ENCODE measurements at places on chromosomes 11 and 22.
A peak's percentile ranks its signal among the peaks of the same experiment; 100 is the strongest.

DNA sequence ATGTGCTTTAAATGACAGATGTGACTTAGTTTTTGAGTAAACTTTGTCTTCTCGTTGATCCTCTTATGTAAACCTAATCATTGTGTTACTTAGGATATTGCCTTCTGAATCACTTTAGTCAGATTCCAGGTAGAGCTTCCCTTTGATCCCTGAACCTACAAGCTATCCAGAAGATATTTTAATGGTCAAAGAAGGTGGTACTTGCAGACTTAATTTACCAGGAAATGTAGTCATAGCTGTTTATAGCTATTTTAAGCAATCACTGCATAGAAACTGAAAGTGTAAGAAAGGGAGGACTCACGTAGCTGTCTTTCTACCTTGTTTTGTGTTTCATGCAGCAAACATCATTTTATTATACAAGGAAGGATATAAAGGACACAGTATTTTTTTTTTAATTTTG is 189.5 kb downstream of the DDX10 start:
- no peak for DNase-seq

- DNase-seq: peak; percentile 15
These were observed 1.2 kb downstream of the SCN4B start for GRCh38 chr11:118151431-118151830.

DNA sequence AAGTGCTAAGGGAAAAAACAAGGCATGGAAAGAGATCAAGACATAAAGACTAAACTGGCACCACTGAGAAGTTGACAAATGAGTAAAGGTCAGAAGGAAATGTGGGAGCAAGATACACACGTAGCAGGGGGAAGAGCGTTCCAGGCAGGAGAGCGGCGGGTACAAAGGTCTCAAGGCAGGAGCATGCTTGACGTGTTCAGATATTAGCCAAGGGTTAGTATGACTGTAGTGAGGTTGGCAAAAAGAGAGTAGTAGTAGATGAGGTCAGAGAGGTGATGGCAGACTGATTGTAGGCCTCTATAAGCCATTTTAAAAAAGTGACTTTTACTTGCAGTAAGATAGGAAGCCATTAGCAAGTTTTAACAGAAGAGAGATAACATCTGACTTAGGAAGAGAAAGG is 9.9 kb downstream of the SYT9 start:
- no peak for DNase-seq

GRCh38 chr11:134413826-134414731 is 2.0 kb upstream of the B3GAT1 start:
- no peak for DNase-seq

DNA sequence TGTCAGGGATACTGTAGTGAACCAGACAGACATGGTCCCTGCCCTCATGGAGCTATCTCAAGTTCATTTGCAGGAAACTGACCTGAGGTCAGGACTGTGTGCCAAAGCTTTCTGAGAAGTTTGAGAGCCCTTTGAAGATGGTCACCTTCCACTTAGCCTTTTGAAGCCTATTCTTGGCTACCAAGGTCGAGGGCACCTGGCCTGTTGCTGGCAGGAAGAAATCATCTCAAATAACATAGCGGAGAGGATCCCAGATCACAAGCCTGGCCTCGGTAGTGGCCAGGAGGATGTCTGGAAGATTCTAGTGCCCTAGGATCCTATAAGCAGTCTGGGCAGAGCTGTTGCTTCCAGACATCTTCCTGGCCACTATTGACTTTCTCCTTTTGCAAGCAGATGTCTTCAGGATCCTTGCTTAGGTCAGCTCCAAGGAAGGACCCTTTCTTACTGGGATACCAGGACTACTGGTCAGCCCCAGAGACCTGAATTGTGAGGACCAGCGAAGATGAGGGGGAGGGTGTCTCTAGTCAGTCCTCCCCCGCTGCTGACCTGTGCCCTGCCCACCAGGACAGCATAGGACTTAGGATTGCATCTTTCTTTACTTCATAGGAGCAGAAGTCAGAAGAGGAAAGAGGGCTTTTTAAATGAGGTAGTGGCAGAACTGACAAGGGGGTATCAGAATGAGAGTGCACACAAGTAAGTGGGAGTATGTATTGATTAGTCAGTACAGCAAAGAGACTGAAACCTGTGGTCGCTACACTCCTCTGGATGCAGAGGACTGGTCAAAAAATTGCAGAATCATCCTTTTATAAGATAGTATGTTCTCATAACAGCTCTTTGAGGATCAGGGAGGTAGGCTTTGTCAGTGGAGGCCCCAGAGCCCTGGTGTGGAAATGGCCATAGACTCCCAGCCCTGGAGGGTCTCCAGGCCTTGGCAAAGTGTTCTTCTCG is 94.8 kb downstream of the TEAD1 start:
- no peak for DNase-seq

DNA sequence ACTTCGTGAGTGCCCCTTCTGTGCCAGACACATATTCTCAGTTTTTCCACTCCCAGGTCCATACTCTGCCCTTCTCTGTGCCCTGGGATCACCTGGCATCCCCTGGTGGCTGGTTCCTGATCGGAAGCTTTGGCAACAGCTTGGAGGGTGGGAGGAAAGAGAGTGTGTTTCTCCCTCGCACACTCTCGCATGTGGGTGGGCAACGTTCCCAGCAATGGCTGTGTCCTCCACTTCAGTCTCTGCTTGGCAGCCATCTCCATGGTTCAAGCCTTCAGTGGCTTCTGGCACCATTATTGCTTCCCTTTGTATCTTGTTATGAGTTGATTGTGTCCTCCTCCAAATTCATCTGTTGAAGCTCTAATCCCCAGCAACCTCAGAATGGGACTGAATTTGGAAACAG is 342.7 kb upstream of the SYN3 start:
- no peak for DNase-seq

DNA sequence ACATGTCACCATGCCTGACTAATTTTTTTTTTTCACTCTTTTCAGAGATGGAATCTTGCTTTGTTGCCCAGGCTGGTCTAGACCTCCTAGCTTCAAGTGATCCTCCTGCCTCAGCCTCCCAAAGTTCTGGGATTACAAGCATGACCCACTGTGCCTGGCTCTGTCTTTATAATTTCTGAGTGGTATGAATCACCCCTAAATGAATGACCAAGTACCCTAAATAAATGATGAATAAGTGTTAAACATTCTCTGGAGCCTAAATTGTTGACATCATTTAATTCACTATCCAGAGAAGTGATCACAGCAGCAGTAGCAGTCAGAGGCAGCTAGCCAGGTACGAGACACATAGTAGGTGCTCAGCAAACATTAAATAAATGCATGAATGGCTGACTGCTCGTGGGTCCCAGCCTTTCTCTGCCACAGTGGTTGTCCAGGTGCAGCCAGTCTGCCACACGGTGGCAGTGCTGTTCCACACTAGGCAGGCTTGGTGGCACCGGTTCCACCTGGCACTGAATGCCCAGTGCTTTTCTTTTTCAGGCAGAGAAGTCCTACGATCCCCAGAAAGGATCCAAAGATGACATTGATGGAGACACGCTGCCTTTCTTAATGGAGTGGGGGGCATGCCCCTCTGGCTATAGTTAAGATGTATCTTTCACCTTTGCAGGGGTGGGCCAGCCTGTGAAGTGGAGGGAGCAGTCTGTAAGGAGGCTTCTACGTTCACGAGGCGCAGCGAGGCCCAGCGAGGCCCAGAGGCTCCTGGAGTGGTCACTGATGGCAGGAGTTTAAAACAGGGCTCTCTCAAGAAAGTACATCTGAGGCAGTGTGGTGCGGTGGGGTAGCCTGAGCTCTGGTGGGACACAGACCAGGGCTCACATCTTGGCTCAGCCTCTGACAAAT is 8.7 kb upstream of the TTC12 start:
- DNase-seq: peak; percentile 48

- no peak for DNase-seq
These were observed 13.6 kb downstream of the DGKZ start for GRCh38 chr11:46360878-46361277.

GRCh38 chr11:123235117-123235655 is 40.1 kb upstream of the CLMP start:
- DNase-seq: peak; percentile 20

GRCh38 chr22:49300241-49300640 is 527.4 kb downstream of the BRD1 start:
- no peak for DNase-seq

GRCh38 chr22:48863965-48864528 is 963.6 kb downstream of the BRD1 start:
- DNase-seq: no peak

DNA sequence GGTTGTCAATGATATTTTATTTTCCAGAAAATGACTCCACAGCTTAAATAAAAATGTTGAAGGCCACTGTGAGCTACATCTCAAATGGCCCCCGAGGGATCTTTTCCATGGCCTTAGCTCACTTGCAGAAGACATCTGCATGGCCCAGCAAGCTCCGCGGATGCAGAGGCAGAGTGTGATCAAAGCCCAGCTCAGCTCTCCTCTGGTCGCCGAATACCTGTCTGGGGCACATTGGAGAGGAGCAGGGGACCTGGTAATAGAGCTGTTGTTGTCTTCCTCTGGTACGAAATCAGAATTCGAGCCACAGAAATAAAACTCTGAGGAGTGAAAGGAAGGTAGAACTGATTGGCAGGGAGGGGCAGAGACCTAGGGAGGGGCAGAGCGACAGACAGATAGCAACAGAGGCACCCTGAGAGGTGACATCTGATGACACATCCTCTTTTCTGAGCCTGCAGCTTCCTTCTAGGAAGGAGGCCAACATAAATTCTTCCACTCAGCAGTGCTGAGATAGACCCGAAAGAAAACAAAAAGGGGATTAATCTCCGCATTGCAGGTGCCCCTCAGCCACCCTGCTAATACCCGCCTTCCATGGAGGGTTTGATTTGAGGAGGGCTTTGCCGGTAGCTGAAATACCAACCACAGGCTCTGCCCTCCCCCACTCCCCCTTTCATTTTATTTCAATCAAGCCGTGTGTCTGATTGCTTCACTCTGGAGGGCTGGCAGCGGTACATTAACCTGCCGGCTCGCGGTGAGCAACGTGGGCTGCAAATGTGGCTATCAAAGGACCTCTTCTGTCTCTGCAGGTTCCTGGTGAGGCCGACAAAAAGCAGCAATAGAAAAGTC is 759.4 kb downstream of the OPCML start:
- peak; percentile 18 for DNase-seq

DNA sequence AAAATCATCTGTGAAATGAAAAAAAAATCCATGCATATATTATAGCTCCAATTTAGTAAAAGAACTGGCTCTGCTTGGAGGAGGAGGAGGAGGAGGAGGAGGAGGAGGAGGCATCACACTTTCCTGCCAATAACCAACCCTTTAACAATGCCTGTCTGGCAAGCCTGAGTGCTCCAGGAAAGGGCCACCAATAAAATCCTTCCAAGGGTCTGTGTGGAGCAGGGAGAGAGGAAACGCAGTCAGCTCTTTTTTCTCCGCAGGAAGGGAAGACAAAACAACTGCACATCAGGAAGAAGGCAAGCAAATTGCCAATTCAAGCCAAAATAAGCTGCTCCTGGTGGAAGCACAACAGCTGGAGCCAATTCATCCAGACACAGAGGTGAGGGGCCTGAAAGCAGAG is 139.0 kb downstream of the KCNC1 start:
- no peak for DNase-seq

DNA sequence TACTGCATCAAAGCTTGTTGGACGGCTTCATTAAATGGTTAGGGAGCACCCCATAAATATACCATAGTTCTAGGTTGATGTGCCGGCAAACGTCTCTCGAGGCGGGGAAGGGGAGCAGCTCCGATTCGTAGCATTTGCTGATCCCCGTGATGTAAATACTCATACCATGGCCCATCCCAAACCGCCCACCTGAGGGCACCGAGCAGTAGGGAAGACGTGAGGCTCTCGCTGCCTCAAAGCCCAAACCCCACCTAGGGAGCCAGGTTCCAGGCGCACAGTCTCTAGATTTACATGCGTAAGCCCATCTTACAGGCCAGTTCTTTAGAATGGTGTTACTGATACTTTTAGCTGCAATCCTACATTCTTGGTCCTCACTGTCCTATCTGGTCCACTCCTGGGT is 124.0 kb downstream of the FEZ1 start:
- no peak for DNase-seq

- DNase-seq: peak; percentile 34
These were observed 533.1 kb upstream of the TENM4 start for GRCh38 chr11:79973721-79974617.

- DNase-seq: no peak
These were observed 428.2 kb downstream of the BUD13 start for GRCh38 chr11:116344601-116345000.

DNA sequence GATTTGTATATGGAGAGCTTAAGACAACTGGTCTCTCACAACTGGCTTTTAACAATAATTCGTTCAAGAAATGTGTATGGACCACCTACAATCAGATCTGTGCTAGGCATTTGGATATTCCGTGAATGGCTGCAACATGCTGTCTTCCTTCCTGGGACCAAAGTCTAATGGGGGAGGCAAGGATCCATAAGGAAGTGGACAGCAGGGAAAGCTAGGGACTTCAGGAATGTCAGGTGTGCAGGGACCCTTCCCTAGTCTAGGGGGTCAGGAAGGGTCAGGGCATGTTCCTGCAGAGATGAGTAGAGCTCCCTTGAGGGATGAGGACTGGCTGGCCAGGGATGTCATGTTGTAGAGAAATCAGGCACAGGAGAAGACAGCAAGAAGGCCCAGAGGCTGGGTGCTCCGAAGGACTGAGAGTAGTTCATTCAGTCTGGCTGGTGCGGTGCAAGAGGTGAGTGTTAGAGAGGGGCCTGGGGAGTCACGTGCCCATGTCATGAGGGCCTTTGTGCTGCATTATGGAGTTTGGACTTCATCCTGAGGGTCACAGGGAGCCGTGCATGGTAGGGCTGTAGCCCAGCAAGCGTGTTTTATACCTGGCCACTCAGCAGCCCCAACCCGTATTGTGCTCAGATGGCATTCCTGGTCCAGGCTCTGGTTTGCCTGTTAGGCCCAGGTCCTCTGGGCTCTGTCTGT is 8.5 kb upstream of the NECTIN1 start:
- no peak for DNase-seq

- DNase-seq: no peak
These were observed 144.8 kb downstream of the GRIA4 start for GRCh38 chr11:105754716-105755115.

DNA sequence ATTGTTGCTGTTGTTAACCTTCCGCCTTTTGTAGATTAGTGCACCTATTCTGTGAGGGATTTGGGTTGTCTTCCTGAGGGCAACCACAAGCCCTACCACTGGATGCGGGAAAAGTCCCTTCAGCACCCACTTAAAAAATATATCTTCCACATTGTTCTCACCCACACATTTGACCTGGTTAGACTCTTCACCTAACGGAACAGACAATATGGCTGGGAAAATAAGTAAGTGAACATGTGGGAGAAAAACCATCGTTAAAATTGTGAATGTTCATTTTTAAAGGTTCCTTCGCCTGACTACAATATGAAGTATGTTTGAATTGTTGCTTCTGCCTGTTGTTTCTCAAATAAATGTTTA is 72.0 kb upstream of the MPEG1 start:
- DNase-seq: no peak
